ENCODE measurements at places on chromosomes 6 and 20.
A peak's percentile ranks its signal among the peaks of the same experiment; 100 is the strongest.

- DNase-seq = no peak
These were observed 153.5 kb upstream of the STMND1 start for GRCh38 chr6:16948396-16948795.

DNA sequence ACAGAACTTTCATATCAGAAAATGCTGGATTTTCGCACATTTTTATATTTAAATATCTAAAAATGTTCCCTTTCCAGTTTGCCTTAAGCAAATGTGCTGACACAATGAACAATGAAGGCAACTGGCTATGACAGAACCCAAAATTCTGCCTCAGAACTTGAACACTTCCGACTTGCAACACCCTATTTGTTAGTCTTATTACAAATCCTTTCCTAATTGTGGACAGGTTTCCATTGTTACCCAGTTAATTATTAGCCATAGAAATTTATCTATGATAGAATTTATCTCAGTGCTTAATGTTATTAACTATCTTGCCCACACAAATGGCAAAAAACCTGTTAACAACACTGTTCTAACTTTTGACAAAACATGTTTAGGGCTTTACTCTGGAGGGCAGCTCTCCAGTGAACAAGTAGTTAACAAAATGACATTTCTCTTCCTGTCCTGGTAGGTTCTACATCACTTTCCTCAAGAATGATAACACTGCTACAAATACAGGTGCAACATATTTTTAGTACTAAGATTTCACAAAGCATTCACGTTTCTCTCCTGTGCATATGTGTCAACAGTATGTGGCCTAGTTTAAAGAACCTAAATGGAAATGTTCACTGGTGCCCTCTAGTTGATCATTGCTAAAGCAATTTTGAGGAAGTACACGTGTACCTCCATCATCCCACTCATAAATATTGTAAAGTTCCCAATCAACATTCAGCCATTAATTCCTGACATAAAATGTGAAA lies 58.4 kb downstream of the HIVEP2 start:
- no peak for DNase-seq

DNA sequence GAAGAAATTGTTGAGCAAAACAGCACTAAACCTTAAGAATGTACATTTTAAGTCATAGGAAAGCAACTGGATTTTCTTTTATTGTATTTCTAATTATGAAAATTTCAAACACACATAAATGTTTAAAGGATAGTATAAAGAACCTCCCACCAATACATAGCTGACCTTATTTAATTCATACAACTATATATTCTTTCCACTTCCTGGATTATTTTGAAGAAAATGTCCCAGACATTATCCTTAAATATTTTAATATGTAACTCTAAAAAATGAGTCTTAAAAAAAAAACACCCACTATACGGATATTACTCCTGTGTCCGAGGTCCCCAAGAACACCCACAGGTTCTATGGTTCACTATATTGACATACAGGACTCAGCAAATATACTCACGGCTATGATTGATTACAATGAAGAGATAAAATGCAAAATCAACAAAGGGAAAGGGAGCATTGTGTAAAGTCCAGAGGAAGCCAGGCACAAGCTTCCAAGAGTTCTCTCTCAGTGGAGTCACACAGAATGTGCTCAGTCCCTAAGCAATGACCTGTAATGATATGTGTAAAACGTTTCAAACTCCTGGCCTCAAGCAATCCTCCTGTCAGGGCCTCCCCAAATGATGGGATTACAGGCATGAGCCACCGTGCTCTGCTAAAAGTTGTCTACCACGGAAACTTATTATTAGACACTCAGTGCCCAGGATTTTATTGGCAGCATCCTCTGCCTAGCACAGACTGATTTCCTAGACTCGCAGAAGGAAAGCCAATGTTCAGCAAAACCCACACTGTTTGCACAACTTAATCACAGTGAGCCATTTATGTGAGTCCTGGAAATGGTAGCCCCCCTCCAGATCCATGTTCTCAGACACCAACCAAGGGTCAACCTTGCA lies 23.2 kb downstream of the GLYATL3 start:
- no peak for DNase-seq

DNA sequence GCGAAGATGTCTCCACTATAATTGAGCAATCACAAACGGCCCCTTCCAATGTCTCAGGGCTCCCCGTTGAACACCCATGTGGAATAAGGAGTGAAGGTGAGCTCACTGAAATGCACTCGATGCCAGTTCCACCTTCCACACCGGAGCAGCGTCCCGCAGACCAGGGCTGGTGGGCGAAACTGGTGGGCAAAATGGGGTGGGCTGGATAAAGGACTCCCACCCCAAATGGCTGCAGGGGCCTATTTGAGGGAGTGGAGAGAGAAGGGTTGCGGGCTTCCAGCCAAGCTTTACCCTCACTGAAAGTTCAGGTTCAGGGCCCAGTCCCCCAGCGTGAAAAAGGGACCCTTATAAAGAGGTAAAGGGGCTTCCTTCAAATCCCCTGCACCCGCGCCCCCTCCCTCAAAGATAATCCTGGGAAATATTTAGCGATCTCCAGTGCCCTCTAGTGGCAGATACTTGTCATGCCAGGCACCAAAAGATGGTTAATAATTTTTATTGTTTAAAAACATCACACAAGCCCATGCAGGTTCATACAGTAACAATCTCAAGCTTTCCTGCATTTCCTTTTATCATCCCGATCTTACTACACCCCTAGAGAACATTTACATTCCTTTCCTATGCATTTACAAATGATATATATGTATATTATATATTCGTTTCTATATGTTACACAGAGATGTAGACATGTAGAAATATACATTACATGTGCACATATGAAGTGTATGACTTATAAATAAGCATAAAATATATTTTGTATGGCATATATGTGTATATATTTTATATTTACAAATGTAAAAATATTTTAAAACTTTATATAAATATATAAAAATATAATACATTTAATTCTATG lies 58.2 kb upstream of the NKX2-2 start:
- no peak for DNase-seq

- DNase-seq = no peak
These were observed 71.2 kb upstream of the SMIM8 start for GRCh38 chr6:87251225-87251624.

GRCh38 chr6:161152527-161152862 lies 121.4 kb downstream of the AGPAT4 start:
- DNase-seq = no peak

- DNase-seq = no peak
These were observed 290.8 kb upstream of the RNF24 start for GRCh38 chr20:4306206-4306605.

GRCh38 chr20:40073535-40074111 lies 615.4 kb downstream of the MAFB start:
- DNase-seq = no peak

DNA sequence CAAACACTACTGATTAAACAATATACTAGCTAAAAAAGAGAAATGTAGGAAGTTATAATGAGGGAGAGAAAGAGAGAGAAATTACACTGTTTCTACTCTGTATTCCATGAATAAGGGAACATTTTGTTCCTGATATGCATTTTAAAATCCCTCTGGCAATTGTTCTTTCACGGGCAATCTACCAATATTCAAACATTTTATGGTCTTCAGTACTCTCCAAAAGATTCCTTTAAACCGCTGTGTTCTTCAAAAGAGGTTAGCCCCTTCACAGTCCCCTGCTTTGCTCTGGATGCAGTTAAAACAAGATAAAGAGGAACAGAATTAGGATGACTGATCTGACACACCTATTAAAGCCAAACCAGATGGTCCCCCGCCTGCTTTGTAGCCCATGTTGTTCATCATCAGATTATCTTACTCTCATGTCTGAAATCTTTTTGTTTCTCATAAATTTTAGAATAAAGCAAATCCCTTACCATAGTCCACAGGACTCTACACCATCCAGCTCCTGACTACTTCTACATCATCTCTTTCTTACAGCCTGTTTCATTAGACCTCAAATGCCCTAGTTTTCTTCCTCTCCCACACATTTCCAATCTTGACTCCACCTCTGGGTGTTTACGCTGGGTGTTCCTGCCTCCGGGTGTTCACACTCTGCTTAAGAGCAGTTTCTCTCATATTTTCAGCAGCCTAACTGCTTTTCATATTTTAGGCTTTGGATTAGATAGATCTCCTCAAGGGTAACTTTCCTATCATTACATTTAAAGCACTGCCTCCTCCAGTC lies 399.7 kb downstream of the COL12A1 start:
- no peak for DNase-seq

DNA sequence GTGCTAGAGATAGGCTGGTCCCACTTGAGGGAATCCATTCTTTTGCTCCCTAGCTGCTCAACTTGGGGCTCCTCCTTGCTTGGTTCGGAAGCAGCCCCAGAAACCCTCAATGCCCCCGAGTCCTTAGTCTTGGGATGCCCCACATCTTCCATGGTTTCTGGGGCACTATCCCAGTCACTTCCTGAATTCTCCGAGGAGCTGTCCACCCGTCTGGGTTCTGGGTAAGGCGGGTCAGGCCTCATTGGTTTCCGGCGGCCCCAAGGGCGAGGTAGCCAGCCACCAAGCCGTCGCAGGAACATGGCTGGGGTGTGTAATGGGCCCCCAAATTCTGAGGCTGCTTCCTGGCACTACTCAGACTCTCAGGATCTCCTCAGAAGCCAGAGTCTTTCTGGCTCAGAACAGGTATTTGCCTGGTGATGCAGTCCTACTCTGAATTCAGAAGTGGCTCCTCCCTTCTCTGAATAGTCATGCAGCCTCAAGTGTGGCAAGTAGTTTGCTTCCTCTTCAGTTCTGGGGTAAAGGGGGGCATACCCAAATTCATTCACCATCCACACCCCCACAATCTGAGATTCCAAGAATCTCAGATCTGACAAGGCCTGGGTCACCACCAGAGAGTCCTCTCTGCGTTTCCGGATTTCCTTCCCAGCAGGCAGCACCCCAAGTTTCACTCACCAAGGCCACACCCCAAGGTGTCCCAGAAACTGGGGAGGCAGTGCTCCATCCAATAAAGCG lies 763 bp downstream of the C6orf47 start:
- DNase-seq = no peak

DNA sequence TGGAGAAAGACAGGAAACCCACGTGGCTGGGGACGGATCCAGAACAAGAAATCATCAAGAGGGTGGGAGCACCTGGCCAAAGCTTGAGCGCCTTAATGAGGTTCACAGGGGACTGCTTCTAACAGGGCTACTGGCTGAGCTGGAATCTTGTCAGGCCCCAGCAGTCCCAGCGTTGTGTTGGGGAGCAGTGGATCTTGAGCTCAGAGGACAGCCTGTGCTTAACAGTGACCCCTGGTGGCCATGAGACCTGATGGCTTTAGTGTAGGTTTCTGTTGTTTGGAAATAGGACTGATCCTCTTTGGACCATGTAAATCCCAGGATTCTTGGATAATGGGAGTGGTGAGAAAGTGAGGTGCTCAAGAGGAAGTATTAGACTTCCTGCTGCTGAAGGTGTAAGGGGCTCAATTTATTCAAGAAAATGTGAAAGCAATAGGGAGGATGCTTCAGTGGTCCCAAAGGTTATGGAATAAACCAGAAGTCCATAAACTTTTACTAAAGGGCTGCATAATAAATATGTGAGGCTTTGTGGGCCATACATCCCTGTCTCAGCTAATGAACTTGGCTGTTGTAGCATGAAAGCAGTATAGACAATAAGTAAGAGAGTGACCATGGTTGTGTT lies 216.2 kb downstream of the NFATC2 start:
- DNase-seq = peak; percentile 18

DNA sequence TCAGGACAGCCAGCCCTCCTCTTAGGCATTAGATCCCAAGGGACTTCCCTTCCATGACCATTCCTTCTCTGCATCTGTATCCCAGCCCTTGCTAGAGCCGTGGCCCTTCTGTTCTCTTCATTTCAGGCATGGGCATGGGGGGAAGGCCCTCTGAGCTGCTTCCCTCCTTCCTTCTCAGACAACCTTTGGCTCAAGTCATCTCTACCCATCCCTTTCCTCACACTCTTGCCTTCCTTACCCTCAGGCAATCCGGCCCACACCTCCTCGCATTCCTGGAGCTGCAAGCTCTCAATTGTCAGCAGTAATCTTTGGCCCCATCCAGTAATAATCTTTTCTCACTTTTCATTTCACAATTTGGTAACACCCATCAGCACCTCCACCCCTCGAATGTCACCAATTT lies 426.9 kb upstream of the JARID2 start:
- DNase-seq = no peak

GRCh38 chr6:7172649-7173048 lies 64.9 kb downstream of the RREB1 start:
- DNase-seq = no peak

GRCh38 chr6:147660334-147661311 lies 152.1 kb downstream of the SAMD5 start:
- DNase-seq = no peak

DNA sequence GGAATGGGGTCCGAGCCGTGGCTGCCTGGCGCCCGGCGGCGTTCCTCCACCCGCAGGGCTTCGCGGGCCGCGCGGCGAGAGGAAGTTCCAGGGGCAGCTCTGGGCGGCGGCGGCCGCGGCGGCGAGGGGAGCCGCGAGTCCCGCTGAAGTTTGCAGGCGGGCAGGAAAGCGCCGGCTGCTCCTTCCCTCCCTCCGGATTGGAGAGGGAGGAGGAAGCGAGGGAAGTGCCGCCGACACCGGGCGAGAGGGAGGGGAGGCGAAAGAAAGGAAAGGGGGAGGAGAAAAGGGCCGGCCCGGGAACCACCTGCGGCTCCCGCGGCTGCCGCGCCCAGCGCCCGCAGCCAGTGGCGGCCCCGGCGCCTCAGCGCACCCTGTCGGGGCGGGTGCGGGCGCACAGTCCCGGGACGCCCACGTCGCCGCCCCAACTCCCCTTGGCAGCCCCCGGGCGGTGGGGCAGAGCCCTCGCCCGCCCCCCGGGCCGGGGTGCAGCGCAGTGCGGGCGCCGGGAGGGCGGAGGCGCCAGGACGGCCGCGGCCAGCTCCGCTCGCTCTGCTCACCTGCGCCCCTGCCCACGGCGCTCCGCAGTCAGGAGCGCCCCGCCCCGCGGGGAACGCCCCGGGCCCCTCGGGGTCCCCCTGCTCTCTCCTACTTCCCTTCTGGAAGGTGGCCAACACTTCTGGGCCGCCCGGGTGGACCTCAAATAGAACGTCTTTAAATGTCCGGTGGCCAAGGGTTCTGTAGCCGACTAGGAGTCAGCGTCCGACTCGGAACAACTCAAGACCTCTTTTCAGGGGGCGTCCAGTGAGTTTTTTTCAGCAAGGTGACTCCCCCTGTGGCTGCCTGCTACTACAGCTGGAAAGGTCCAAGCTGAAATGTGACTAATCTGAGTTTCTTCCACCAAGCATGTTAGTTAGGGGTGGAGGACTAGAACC lies 80.3 kb upstream of the CCDC28A start:
- peak; percentile 7 for DNase-seq

GRCh38 chr6:132400883-132401617 lies at the start of gene MOXD1:
Gene MOXD1, minus strand, starts transcription at chr6:132401475. Its CDS starts 49 bp downstream, at chr6:132401426.
- DNase-seq = no peak

GRCh38 chr6:157339432-157339831 lies 16.1 kb upstream of the TMEM242 start:
- no peak for DNase-seq

DNA sequence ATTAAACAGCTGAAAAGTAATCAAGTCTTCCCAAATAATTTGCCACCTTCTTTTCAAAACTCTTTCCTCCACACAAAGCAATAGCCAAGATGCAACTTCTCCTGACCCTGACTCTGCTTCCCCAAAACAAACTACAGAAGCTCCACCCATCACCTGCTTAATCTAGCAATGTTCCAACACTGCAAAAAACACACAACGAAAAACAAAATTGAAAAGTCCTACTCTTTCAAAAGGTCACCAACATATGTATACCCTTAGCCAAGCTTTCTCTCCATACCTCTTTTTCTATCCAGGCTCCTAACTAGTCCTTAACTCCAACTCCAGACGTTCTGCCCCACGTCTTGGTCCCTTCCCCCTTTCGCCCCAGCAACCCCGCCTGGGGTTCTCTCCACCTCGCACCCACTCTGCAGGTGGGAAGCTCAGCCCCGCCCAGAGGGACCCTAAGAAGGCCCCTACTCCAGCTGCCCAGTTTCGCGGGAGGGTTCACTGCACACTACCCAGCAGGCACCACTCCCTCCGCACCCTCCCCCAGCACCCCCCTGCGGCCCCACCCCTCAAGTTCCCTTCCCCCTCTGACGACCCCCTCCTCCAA lies 717 bp downstream of the CSNK2A1 start:
- peak; percentile 23 for DNase-seq
